ENCODE measurements at places on chromosomes 2 and 18.

DNA sequence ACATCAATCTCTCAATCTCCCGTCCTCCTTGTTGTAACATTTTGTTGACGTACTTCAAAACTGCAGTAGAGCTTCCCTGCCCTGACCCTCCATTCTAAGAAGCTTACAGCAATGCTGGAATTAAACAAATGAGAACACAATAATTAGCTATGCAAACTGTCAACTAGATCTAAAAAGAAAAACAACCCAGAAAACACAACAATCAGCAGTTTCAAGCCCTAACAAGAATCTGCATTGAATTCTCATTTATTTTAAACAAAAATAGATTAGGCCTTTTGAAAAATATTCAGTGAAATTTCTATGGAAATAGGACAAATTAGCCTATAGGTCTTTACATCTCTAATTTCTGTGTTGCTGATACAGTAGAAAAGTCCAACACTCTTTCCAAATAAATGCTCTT is 807.0 kb upstream of the FSHR start:
- no peak for DNase-seq

GRCh38 chr2:65144571-65144970 is 14.7 kb upstream of the RAB1A start:
- no peak for DNase-seq

- DNase-seq: no peak
Observed at GRCh38 chr2:5791371-5791770, 99.2 kb downstream of the SOX11 start.

- DNase-seq: no peak
Observed at GRCh38 chr2:217228732-217229131, 368.9 kb upstream of the TNP1 start.

Data from suprapubic skin (tissue), 4 donors.